ENCODE measurements at places on chromosomes 4 and X.

DNA sequence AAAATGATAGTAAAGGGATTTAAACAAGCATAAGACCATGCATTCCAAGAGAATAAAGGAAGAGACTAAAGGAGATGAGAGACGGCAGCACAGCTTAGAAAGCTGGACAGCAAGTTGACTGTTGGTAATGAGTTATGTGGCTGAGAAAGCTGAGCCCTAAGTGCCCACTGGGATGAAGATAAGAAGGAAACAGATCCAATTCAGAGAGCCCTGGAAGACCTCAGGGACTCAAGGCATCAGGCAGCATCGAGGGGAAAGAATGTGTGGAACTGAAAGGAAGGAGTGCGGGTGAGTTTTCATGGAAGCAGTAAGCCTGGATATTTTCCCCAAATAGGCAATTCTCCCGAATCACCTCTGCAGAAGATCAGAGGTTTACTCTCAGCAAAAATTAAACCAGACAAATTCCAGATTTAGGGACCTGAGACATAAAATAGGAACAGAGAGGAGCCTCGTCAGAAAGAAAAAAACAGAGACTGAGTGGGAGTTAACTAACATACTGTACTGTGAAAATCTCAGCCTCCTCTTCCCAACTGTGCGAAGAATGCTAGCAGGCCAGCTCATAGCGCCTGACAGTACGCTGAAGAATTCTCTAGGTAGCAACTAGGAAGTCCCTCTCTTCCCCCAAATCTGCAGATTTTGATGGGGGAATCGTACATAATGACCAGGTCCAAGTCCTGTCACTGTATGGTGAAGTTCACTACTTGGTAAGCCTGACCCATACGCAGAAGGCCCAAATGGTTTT lies 187.7 kb upstream of the TAPT1 start:
- no peak for DNase-seq

- DNase-seq, result no peak
These were observed 162.4 kb upstream of the GPRIN3 start for GRCh38 chr4:89469930-89470375.

GRCh38 chrX:40083979-40084359 lies 13.8 kb downstream of the BCOR start:
- no peak for DNase-seq

DNA sequence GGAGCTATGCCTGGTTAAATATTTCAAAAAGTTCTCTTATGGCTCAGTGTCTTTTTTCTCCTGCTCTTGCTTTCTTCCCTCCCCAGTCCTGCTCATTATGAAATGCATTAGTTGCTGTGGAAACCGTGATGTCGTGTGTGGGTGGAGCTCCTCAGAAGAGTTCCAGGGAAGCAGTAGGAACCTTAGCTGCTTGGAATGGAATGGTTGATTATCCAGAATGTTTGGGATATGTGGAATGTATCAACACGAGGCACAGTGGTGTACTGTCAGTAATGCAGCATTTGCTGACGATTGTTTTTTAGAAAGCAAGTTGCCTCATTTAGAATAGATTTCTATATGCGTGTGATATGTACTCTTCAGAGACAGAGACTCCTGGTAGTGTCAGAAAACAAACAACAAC lies 333.2 kb downstream of the ARHGAP10 start:
- no peak for DNase-seq

GRCh38 chr4:24042094-24042493 lies 152.2 kb upstream of the PPARGC1A start:
- DNase-seq, result no peak

DNA sequence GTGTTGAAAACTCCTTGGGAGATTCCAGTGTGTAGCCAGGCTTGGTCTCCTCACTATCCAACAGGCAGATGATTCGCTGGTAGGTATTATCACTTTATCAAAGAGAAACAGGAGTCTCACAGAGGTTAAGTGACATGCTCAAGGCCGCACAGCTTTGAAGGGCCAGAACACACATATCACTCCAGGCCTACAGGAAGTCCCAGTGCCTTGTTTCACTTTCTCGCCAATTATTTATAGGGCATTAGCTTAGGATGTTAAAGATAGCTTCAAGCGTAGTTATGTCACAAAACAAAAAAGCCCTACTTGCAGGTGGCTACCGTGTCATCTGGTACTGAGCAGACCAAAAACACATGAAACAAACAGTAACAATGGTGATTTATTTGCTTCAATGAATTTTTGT lies 13.2 kb downstream of the ATP8A1 start:
- DNase-seq, result no peak

- DNase-seq, result peak; percentile 87
These were observed 37.3 kb downstream of the TSC22D3 start for GRCh38 chrX:107738272-107738671.

GRCh38 chr4:168636506-168637196 lies 139.8 kb downstream of the PALLD start:
- DNase-seq, result no peak

DNA sequence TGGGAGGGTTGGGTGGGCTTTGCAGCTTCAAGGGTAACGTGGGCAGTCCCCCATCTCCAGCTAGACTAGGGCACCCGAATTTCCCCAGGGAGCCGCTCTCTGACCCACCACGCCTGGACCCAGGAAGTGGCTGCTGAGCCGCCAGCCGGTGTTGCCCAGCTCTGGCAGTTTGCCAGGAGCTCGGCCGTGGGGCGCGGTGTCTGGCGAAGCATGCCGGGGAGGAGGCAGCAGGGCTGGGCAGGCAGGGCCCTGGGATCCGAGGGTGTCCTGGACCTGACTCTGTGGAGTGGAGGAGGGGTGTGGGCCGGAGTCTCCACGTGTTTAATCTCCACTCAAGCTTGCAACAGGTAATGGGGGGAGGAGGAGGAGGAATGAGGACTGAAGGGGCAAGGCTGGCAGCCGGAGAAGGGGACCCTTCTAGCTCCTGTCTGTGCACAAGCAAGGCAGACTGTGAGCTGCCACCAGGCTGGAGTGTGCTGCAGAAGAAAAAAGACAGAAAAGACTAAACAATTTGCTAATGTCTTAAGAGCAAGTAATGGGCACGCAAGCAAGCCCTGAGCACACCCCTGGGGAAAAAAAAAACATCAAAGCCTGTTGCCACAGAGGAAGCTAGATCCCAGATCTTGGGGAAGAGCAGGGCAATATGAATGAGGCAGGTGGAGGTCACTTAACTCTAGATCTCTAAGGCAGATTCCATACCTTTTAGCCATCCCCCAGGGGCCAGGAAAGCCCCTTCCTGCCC lies 2.4 kb downstream of the LONRF3 start:
- peak; percentile 11 for DNase-seq

DNA sequence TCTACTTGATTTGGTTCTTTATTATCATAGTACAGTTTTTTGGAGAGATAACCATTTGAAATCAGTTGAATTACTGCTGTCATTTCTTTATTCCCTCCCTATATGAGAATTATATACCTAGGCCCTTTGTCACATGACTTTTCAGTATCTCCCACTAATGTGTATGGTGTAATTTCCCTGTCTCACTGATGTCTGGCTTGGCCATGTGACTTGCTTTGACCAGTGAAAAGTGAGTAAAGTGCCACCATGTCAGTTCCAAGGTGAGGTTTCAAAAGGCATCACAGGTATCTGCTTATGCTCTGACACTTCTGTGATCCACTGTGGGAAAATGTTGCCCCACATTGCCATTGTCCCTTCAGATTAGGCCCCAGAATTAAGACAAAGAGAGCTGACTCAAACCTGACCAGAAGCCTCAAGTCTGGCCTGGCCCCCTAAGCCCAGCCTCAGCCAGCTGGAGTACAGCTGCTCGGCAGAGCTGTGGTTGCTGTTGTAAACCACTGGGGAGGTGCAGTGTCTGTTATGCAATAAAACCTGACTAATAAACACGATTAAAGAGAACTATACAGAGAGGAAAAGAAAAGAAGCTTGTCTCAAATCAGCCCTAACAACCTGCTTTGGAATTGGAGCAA lies 27.5 kb downstream of the SETD7 start:
- DNase-seq, result no peak

- DNase-seq, result no peak
These were observed 123.6 kb upstream of the INTU start for GRCh38 chr4:127509155-127509554.

DNA sequence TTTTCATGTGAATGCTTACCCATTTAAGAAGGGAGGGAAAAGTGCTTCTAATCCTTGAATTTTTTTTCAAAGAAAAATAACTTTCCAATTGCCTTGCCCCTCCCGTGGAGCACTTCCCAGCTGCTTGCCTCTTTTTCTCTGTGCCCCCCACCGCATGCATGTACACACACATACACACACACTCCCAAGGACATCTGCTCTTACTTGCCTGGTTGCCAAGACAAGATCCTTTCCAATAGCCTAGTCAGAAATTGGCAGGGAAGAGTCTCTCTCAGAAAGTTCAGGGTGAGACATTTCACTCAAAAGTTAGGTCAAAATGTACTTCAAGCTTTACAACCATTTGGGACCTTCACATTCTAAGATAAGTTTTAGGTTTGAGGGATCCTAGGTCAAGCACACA lies 10.9 kb downstream of the HHIP start:
- no peak for DNase-seq

DNA sequence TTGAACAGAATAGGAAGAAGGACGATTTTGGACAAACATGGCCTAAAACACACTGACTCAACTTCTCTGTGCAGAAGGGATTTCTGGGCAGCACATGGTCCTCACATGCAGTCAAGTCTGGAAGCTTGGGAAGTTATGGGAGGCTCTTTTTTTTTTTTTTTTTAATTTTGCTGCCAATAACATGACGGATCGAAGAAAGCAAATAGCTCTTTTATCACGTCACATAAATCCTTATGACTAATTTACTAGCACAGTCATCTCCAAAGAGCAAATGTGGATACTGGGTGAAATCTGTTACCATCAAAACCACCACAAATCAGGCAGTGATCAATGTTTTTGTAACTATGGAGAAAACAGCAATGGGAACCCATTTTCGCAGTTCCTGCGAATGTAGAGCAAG lies 193.3 kb upstream of the FAM9B start:
- DNase-seq, result no peak

DNA sequence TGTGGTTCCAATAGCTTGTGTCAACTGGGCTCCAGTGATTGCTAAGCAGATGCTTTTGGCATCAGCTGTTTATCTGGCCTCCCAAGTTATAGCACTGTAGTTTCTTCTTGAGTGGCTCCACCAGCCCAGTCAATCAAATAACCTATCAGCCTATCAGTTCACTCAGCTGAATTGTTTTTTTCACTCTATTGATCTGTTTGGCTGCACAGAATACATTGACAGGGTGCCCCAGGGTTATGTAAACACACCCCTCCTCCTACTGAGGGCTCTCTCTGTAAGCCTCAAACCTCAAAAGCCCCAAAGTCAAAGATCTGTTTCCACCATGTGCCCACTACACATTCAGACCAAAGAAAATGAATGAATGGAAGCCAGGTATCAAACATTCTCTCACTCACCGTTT lies 214.0 kb downstream of the HS6ST2 start:
- no peak for DNase-seq

DNA sequence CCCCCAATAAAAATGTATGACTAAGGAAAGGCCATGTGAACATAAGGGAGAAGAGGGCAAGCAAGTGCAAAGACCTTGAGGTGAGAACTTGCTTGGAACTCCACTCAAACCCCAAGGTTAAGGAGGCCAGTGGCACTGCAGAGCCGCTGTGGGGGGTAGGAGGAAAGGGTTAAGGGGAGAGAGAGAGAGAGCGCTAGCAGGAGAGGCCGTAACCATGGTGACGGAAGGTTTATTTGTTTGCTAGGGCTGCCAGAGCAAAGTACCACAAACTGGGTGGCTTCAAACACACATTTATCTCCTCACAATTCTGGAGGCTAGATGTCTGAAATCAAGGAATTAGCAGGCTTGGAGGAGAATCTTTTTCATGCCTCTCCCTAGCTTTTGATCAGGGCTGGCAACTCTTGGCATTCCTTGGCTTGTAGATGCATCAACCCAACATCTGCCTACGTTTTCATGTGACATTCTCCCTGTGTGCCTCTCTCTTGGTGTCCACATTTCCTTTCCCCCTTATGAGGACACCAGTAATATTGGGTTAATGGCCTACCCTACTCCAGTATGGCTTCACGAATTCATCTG lies 35.2 kb downstream of the SMIM20 start:
- no peak for DNase-seq

GRCh38 chr4:17236686-17237085 lies 275.2 kb downstream of the QDPR start:
- DNase-seq, result no peak

GRCh38 chr4:25628451-25628850 lies 27.2 kb upstream of the SLC34A2 start:
- DNase-seq, result no peak

DNA sequence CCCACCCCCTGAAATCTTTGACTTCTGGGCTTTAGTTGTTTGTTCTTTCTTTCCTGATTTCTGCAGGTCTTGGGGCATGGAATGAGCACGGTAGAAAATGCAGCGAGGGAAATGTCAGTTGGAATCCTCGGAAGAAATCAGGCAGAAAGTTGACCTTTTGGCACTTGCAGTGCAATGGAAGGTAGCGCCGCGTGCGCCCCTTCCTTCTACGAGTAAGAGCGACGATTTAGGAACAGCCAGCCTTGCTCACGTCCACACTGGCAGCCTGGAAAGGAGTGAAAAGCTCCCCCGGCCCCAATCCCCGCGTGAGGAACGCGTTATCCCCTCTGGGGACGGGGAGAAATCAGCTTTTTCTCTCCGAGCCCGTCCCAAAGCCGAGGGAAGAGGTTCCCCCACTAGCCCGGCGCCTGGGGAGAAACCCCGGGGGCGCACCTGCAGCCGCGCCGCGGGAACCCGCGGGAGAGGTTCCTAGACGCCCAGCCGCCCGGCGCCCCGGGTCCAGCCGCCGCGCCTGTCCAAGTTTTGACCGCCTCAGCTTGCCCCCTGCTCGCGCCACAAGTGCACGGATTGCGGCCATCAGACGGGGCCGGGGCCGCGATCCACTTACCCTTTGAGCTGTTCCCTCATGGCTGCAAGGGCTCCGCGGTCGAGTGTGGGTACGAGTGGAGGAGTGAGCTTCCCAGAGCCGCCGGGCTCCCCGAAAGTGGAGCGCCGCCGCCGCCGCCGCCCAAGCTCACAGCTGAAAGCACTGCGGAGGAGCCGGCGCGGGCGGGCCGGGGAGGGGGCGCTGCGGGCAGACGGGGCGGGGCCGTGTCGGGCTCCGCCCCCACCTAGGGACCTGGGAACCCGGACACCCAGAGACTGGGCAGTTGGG lies 194.6 kb upstream of the FTHL17 start:
- DNase-seq, result no peak

- no peak for DNase-seq
These were observed 11.2 kb downstream of the IDS start for GRCh38 chrX:149493567-149494562.

DNA sequence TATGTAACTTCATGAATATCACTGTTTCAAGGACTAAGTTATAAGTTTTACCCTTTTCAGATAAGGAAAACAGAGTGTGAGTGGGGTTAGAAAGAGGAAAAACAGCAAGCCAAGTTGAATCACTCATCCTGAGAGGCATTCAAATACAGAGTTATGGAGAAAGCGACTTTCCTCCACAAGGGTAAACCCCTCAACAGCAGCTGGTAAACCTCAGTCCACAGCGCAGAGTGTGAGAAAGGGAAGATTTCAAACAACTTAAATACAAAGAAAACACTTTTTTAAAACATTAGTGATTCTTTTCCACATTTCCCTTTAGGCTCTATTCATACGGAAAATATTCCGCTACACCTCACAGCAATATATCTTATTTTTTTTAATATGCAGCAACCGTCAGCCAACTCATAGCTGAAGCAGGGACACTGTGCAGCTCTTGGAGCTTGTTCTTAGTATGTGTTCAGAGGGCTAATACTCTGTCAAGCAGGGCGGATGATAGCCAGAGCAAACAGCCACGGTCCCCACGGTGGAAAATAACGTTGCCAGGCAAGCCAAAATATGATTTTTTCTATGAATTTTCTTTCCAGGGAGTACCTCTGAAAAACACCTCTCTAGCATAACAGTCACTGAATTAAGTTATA lies 488.9 kb upstream of the FAT1 start:
- no peak for DNase-seq

GRCh38 chr4:98802770-98803198 lies 126.1 kb downstream of the EIF4E start:
- no peak for DNase-seq

GRCh38 chr4:7785017-7785416 lies 154.6 kb downstream of the AFAP1 start:
- DNase-seq, result no peak
